ENCODE measurements at places on chromosomes 12 and 14.
A peak's percentile ranks its signal among the peaks of the same experiment; 100 is the strongest.

DNA sequence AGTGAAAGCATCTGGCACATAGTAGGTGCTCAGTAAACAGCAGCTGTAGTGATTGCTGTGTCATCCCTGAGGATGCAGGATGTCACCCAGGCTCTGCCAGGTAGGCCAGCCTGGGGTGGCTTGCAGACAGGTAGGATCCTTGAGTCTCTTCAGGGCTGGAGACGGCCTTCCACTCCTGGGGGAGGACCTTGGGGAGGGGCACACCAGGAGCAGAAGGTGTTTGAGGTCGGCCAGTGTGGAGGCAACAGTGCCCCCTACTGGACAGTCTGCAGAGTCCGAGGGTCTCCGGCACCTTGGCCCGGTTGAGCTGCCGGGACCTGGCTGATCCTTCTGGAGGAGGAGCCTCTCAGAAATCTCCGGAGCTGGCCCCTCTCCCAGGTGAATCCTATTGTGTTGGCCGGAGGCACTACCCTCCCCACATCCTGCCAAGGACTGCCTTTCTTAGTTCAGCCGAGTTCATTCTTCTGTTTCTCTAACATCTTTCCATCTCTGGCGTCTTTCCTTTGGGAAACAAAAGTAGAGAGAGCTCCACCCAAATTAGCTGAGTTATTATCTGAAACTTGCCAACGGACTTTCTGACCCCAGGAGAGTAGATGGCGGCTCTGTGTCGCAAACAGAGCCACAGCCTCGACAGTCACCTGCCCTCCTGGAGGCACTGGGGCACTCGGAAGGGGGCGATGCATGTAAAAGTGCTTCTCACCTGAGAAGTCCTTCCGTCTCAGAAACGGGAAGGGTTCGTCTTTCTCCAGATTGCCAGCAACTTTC is 41.8 kb upstream of the CLMN start:
- peak; percentile 10 for DNase-seq

- DNase-seq: no peak
These were observed 17.9 kb upstream of the GALNT9 start for GRCh38 chr12:132347176-132347855.

GRCh38 chr14:33814010-33814409 is 136.9 kb downstream of the EGLN3 start:
- DNase-seq: no peak

- no peak for DNase-seq
These were observed 10.3 kb downstream of the WASHC3 start for GRCh38 chr12:102051431-102051965.

- DNase-seq: no peak
These were observed 25.2 kb downstream of the PLEKHA5 start for GRCh38 chr12:19154686-19155085.

DNA sequence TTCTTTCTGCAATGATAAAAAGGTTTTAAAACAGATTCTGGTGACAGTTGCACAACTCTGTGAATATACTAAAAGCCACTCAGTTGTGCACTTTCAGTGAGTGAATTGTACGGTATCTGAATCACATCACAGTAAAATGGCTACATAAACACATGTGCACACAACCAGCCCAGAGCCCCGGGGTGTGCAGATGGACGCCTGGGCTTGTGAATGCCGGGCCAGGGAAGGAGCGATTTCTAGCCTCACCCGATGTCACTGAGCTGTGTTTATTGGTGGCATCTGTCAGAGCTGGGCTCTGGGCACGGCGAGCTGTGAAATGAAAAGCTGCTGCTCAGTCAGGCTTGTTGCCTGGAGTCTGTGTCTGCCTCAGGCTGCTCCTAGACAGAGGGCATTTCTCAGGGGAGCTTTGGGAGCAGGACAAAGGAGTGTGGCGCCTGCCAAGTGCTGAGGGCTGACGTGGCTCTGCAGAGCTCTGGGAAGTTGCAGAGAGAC is 25.9 kb downstream of the RHOF start:
- peak; percentile 52 for DNase-seq

DNA sequence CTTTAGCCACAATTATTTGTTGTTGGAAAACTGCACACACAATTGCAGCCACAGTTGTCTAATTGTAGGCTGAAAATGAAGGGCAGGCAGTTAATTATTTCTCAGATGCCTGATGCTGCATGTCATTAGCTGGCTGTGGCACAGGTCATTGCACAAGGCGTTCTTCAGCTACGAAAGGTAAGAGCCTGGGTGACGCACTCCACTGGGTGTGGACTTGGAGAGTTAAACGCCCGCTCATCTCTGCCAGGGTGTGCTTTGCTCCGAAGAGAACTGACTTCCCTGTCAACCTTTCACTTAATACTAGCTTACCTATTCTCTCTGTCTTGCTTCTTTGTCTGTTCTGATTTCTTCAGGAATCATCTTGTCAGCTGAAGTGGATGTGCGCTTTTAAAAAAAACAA is 91.4 kb upstream of the CPM start:
- DNase-seq: peak; percentile 13

DNA sequence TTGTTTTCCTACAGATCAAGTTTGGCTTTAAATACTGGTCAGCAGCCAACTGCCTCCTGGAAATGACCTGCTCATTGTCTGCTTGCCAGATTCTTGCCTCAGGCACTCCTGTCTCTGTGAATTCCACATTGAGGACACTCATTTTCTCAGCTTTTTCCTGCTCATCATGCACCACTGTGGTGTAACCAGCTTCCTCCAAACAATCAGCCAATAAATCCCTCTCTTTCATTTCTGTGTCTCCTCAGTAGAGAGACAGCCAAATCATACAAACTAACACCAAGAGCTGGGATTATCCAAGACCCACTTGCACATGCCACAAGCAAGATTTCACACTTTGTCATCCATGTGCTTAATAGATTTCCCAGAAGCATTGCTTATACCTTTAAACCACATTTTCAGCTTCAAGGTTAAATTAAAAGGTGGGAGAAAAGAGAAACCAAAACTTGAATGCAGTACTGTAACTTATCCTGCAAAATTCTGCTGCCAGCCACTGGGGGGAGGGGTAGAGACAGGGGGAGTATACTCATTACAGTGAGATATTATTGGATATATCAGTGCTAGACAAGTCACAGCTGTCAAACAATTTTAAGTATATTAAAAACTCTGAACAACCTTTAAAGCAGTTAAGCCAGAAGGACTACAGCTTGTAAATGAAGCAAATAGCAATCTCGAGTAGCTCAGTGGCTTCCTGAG is 105.0 kb downstream of the PPP2R5E start:
- peak; percentile 94 for DNase-seq

DNA sequence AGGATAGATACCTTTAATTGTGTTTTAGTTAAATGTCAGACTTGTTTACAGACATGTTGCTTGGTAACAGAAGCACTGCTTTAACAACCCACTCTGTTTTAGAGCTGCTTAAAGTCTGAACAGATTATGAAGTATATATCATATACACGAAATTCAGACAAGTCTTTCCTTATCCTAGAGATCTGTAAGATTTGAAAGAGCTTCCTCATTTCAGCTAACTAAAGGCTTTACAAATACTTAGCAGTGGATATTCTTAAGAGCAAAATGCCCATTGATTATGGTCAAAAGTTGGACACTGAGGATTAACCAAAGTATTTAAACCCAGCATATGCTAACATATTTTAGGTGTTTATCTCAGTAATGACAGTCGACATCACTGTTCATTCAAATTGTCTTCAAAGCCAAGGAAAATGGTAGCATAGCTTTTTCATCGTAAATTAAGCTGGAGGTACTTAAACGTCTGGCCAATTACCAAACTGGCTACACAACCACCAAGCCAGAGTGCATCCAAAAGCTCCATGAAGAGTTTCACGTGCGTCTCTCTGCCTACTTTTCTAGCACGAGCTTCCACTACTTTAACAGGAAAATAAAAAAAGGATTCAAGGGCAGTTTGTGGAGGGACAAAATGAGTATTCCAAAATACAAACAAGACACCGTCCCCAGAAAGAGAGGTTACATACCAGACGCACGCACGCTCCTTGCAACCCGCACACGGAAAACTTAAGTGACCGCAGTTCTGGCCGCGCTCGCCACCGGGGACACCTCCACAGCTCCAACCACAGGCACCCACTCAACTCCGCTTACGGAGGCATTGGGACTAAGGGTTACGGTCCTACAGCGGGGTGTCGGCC is 565 bp downstream of the CEP83 start:
- no peak for DNase-seq

- peak; percentile 16 for DNase-seq
These were observed 446 bp downstream of the PPP1R12A start for GRCh38 chr12:79934281-79935020.

DNA sequence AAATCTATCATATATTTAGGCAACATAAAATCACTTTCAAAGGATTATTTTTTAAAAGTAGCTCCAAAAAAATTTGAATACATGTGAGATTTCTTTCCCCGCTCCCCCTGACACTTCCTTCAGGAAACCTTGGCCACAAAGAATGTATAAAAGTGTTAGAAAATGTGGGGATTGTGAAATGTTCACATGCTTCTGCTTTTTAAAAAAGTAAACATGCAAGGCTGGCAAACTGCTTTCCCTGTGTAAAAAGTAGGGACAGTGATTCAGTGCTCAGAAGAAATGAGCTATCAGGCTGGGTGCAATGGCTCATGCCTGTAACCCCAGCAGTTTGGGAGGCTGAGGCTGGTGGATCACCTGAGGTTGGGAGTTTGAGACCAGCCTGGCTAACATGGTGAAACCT is 26.6 kb downstream of the MBIP start:
- DNase-seq: peak; percentile 13

DNA sequence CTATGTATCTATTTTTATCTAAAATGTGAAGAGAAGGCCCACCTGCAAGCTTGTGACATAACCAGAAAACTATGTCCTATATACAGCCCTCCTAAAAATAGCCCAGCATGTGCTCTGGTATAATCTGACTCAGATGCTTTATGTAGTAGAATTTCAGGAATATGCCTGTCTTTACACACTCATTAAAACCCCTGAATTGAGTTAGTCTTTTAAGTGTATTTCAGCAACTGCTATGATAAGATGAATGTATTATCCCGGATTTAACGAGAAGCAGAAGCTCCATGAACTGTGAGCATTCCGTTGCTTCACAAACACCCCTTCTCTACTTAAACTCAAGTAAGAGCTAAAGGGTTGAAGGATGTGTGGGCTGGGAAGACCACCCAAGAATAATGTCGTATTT is 89.9 kb upstream of the PRICKLE1 start:
- no peak for DNase-seq

DNA sequence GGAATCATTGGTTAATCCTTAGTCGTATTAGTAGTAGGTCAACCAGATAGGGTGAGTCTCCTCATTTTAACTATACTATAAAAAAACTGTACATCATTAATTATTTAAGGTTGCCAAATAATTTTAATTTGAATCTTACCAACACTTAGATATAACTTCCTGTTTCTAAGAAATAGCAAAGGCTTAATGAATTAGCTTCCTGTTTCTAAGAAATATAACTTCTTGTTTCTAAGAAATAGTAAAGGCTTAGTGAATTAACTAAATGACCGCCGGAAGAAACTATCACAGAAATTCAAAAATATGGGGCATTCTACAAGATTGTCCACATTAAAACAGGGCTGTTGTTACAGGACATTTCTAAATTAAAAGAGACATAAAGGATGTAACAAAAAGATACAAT is 392.9 kb upstream of the FOXG1 start:
- DNase-seq: no peak

DNA sequence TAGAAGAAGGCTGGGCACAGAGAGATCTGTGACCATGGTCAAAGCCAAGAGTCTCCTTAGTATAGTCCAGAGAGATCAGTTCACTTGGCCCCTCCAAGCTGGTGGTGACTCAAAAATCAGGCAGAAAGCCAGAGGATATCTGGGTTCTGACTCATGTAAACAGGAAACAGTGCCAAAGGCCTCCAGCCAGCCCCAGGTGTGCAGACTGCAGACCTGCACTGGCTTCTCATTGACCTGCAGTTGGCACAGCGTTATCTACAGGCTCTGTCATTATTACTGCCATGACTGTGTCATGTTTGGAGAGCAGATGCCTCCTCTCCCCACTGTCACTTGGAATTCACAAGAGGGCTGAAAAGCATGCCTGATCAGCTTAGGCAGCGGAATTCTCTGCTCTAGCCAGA is 295.7 kb upstream of the PRKD1 start:
- peak; percentile 78 for DNase-seq

GRCh38 chr14:100838493-100839314 is 12.8 kb downstream of the MEG3 start:
- DNase-seq: no peak

GRCh38 chr12:79295572-79295971 is 395.2 kb downstream of the PAWR start:
- DNase-seq: no peak

GRCh38 chr12:49519574-49519936 is 19.3 kb upstream of the KCNH3 start:
- DNase-seq: no peak

GRCh38 chr14:99231850-99232713 is 39.9 kb downstream of the BCL11B start:
- DNase-seq: no peak

DNA sequence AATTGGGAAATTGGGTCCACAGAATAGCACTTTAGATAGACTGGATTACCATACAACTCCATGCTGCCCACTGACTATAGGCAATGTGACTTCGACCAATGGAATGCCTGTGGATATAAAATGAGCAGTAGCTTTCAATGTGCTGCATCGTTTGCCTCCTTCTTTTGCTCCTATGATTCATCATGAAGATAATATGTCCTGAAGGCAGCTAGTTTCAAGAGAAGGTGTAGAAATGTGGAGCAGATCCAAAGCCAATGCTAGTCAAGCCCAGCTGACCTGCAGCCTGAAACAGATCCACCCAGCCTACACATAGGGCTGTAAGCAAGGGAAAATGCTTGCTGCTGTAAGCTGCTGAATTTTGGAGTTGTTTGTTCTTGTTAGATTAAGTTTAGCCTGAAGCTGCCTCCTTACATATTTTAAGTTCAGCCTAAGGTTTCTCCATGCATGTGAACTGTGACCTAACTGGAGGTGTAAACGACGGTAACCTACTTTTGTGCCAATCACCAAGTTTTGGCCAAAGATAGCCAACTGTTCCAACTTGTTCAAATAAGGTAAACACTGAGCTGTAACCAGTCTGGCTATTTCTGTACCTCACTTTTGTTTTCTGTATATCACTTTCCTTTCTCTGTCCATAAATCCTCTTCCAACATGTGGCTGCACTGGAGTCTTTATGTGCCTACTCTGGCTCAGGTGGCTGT is 169.1 kb upstream of the AVPR1A start:
- DNase-seq: no peak

- no peak for DNase-seq
These were observed 40.3 kb downstream of the SUSD6 start for GRCh38 chr14:69651664-69652063.

- DNase-seq: no peak
These were observed 149.0 kb downstream of the KITLG start for GRCh38 chr12:88431246-88431645.

DNA sequence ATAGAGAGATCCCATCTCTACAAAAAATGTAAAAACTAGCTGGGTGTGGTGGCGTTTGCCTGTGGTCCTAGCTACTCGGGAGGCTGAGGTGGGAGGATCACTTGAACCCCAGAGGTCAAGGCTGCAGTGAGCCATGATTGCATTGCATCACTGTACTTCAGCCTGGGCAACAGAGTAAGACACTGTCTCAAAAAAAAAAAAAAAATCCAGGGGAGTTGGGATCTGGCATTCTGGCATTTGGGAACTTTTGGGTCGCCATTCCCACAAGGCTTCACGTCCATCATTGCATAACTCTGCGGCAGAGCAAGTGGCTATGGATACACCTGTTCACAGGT is 34.7 kb upstream of the FAM181A start:
- DNase-seq: no peak

- DNase-seq: no peak
These were observed 225.6 kb upstream of the CRY1 start for GRCh38 chr12:107318806-107319532.

Measured in fibroblast of the conjunctiva (primary cell).